Cardiac fibroblast (primary cell): ENCODE measurements at places on chromosomes 7 and 10.

DNA sequence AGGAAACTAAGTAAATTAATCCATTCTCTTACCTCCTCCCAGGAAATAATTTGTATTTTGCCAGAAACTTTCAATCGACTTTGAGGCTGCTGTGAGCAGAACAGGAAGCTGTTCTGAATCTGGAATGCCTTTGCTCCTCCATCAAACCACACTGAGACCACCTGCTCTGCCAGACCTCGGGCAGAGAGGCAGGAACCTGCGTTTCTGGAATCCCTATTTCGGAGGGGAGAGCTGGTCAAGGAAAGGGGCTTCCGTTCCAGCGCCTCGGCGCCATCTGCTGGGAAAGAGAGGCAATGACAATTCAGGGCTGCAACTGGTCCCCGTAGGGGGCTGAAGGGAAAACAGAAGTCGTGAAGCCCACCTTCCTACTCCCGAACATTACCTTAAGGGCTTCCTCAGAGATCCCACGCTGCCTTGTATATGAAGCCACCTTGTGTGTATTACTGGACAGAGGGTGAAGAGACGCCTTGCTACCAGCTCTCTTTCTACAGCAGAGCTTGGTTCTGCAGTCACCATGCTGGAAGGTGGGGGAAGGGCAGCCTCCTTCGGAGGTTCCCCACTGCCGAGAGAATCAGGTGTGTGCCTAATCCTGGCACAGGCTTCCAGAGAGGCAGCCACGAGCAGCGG is 31.2 kb downstream of the ZNF467 start:
- peak; percentile 64 for DNase-seq

GRCh38 chr10:108421266-108421665 is 1256.8 kb upstream of the SORCS1 start:
- DNase-seq: no peak

- DNase-seq: no peak
Observed at GRCh38 chr10:114801411-114801813, 20.2 kb upstream of the FHIP2A start.

DNA sequence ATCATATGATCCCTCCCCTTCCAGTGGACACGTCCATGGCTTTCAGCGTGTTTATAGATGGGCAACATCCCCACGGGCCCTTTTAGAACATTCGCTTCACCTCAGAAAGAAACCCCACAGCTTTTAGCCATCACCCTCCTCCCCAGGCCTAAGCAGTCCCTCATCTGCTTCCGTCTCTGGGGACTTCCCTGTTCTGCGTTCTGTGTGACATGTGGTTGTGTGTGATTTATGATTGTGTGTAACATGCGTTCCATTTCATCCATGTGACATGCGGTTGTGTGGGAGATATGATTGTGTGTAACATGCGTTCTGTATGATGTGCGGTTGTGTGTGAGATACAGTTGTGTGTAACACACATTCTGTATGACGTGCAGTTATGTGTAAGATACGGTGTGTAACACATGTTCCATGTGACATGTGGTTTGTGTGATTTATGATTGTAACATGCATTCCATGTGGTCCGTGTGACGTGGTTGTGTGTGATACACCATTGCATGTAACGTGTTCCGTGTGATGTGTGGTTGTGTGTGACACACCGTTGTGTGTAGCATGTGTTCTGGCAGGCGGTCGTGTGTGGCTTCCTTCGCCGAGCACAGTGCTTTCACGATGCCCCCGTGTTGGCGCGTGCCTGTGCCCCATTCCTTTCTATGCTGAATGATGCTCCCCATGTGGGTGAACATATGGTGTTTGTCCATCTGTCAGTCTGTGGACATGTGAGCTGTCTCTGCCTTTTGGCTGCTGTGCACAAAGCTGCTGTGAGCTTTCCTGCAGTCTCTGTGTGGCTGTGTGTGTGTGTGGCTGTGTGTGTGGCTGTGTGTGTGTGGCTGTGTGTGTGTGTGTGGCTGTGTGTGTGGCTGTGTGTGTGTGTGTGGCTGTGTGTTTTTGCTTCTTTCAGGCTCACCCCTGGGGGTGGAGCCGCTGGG is 26.2 kb downstream of the PWWP2B start:
- no peak for DNase-seq

- peak; percentile 15 for DNase-seq
Observed at GRCh38 chr7:82098414-82098813, 328.6 kb upstream of the HGF start.

DNA sequence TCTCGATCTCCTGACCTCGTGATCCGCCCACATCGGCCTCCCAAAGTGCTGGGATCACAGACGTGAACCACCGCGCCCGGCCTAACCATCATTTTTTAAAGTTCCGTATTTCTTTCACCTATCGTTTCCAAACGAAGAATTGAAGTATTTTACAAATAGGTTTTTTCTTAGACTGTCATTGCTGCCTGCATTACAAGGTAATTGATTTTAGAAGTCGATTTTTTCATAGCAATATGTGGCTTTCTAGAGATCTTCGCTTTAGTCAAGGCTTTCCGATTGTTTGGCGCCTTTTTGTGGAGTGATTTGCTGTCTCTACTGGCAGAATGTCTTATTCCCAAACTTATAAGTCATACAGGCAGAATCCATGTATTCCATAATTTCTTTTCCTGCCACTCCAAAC is 109.2 kb downstream of the TRIL start:
- no peak for DNase-seq

DNA sequence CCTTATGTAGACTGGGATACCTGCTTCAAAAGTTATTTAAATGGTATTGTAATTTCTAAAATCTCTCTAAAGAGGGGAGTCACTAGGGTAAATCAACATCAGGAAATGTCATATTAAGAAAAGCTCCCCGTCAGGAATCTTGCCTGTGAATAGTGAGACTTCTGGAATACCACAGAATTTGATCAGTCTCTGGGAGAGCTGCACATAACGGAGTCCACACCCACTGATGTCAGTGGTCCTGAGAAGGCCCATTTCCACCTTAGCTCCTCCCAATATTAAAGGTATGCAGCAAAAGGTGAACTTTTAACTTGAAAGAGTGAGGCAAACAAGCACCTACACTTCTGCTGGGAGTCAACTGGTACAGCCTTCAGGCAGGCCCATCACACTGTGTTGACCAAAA is 27.3 kb downstream of the STN1 start:
- DNase-seq: no peak

GRCh38 chr7:37495574-37496184 is 47.0 kb upstream of the ELMO1 start:
- DNase-seq: peak; percentile 64

- no peak for DNase-seq
Observed at GRCh38 chr10:19936289-19936688, 120.1 kb downstream of the PLXDC2 start.
